ENCODE measurements at places on chromosomes 7 and 10.

GRCh38 chr10:44685220-44685619 lies 225.9 kb upstream of the TMEM72 start:
- DNase-seq = no peak

- DNase-seq = no peak
Measured at GRCh38 chr10:91284486-91285090, 64.1 kb downstream of the PCGF5 start.

GRCh38 chr10:83816942-83817341 lies 322.4 kb upstream of the GHITM start:
- no peak for DNase-seq

DNA sequence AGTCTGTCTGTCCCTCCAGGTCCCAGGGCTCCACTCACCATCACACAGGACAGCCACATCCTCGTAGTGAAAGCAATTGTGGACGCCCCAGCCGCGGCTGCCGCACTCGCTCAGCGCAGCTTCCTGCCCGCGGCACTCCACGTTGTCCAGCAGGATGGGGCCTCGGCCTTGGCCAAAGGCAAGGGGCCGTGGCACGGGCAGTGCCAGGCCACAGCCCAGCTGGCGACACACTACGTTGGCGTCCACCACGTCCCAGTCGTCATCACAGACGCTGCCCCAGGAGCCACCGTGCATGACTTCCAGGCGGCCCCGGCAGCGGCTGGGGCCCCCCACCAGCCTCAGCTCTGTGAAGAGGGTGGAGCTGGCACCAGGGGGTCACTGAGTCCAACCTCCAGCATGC lies 9.2 kb downstream of the SSC4D start:
- no peak for DNase-seq

GRCh38 chr7:146700015-146700560 lies 583.5 kb downstream of the CNTNAP2 start:
- no peak for DNase-seq

DNA sequence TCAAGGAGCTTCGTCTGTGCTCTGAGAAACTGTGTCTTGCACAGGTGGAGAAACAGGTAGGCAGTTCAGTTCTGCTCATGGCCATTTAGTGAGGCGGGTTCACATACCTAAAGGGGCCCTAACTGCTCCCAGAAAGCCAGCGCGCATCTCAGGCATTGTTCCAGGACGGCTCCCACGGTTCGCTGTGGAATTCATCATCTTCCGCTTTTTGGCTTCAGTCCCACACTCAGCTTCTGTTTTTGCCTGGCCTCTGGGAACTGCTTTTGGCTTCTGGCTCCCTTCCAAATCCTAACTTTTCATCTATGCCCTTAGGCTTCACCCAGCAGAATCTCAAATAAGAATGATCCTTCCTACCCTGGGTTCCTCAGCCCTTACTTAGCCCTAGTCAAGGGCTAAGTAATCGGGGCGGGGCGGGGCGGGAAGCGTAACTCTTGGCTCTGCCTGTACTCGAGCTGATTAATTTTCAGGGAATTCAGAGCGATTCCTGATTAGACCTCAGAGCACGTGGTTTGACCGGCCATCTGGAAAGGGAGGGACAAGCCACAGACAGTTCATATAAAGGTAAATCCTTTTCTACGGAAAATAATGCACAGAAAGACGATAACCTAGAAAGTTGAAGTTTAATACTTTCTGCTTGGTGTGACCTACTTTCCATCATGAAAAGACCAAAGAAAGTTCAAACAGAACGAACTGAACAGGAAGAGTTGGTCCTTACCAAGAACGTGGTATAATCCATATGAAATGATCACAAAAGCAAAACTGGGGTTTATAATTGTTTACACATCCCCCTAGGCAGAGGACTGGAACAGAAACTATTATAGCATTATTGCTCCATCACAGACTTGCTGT lies 105.7 kb downstream of the ST8SIA6 start:
- DNase-seq = no peak

DNA sequence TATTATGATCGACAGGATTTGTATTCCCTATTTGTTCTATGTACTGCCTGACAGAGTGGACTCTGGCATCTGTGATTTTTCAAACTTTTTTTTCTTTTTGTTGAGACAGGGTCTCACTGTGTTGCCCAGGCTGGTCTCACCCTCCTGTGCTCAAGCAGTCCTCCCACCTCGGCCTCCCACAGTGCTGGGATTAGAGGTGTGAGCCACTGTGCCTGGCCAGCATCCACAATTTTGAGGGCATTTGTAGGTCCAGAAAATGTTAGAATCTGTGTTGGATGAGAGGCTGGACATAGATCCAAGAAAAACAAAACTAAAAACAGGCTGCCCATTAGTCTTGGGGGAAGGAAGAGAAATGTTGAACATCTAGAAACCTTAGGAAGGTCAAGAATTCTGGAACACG lies 34.3 kb downstream of the SGPL1 start:
- no peak for DNase-seq
